Tongue (tissue), 3 donors: ENCODE measurements at places on chromosomes 2 and 18. TPM values are rescaled to one million over a fixed set of nuclear protein-coding genes. Genes with fewer than 3 reads are reported as not detected.

GRCh38 chr2:98158305-98158704 lies 71.3 kb downstream of the VWA3B start:
- peak; percentile 87 for DNase-seq

DNA sequence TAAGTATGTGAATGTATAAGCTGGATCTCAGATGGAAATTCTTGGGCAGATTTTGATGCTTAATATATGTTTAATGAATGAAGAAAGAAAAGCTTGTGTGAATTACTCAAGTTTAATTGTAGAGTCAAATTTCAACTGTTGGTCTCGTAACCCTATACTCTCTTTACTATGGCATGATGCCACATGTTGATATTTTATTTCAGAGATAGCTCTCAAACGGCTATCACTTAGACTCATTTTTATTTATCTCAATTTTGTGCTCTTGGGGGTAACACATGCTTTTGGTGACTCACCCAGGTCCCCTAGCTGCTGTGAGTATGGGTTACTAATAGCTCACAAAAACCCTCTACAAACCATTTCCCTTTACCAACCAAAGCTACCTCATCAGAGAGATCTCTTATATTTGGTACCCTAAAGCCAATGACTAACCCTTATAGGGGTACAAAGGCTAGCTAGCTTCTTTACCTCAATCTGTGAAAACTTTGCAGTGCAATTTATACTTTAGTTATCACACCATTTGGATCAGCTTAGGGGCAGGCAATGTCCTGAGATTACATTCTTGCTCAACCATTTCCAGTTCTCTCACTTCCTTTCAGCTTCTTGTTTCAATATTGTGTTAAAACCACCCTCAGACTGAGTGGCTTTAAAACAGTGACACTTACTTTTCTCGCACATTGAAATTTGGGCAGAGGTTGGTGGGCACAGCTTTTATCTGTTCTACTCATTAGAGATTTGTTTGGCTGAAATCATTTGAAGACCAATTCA lies 240.3 kb downstream of the CDH7 start:
- no peak for DNase-seq

DNA sequence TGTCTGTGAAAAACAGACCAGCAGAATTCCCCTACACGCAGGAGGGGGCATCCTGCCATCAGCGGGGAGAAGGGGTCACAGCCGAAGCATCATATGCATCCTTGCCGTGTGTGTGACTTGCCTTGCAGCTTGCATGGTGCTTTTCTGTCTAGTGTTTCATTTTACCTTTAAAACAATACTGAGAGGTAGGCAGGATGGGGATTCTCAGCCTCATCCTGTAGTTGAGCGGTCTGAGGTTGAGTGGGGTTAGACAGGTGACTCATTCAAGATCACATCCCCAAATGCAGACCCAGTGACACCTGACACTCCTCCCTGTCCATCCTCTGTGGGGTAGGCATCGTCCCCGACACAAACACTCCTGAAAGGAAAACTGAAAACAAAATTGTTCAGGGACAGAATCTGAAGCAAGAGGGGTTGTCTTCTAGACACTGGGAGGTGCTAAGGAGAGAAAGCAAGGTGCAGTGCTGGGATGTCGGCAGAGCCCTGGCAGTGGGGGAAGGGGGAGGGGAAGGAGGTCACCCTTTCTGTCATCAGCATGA lies 7.9 kb downstream of the ARL4C start:
- no peak for DNase-seq

GRCh38 chr2:54329482-54330161 lies 73.6 kb upstream of the TSPYL6 start:
- no peak for DNase-seq

GRCh38 chr2:20643060-20643459 lies 7.8 kb downstream of the HS1BP3 start:
- no peak for DNase-seq

GRCh38 chr2:73451263-73451972 lies 65.8 kb downstream of the ALMS1 start:
- DNase-seq = no peak

- DNase-seq = no peak
These were observed 129.8 kb downstream of the HNMT start for GRCh38 chr2:138094031-138094430.

DNA sequence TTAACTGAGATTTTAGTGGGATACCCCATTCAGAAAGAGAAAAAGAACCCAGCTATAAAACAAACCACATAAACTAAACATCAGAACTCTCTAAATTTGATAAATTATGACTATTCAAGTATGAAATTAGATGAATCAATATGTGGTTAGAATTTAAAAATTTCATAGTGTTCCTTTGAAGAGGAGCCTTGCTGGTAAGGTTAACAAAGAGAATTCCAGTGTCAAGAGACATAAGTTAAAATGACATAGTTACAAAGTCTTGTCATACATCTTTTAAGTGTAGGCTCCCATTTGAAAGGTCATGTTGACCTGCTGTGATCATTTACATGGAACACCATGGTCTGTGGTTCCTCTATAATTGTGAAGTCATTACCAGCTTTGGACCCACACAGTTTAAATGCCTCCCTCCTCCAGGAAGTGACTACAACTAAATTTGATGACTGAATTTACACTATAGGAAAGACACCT lies 231.6 kb upstream of the ETAA1 start:
- DNase-seq = no peak

DNA sequence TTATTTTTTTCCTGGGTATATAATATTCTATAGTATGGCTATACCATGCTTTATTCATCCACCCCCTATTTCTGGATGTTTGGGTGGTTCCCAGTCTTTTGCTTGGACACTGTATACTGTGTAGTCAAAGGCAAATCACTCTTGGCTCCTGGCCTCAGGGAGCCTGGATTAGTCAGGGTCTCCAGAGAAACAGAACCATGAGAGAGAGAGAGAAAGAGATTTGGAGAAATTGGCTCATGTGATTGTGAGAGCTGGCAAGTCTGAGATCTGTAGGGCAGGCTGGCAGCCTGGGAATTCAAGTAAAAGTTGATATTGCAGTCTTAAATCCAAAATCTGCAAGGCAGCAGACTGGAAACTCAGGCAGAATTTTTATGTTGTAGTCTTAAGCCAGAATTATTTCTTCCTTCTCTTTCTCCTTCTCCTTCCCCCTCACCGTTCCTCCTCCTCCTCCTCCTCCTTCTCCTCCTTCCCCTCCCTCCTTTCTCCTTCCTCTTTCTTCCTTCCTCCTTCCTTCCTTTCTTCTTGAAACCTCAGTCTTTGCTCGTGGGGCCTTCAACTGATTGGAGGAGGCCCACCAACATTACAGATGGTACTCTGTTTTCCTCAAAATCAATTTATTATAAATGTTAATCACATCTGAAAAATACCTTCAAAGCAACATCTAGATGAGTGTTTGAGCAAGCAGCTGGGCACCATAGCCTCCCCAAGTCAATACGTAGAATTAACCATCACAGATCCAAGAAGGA lies 33.0 kb downstream of the CTIF start:
- DNase-seq = no peak

DNA sequence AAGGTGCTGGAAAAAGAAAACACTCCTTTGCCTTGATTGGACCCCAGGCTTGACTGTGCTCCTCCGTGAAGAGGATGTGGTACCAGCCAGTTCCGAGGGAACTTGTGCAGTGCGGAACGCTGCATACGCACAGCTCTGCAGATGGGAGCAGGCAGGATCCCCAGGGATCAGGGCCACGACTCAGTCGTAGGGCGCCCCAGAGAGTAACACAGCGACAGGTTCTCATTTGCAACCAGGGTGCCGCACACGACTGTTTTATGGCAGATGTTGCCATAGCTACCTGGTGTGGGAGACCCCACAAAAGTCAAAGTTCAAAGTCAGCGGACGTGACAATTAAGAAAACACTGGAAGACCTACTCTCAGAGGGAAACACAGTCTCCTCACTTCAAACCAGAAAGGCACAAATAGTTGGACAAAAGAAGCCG lies 779 bp downstream of the MALL start:
- no peak for DNase-seq

DNA sequence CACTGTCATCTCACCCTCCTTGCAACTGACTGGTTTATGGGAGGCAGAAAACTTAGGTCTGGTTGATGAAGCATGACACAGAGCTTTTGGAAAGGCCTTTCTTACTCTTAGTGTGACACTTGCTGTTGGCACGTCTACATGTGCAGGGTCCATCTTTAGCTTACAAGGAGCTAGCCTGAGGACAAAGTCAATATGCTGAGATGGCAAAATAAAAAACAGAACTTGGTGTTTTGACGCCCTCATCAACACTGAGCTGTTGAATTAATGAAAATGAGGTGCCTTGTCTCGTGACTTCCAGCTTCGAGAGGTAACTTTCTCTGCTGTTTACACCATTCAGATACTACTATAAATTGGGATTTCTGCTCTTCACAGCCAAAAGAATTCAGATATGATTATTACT lies 78.5 kb upstream of the KIDINS220 start:
- no peak for DNase-seq

- DNase-seq = no peak
These were observed 45.4 kb upstream of the EHBP1 start for GRCh38 chr2:62660087-62660486.

DNA sequence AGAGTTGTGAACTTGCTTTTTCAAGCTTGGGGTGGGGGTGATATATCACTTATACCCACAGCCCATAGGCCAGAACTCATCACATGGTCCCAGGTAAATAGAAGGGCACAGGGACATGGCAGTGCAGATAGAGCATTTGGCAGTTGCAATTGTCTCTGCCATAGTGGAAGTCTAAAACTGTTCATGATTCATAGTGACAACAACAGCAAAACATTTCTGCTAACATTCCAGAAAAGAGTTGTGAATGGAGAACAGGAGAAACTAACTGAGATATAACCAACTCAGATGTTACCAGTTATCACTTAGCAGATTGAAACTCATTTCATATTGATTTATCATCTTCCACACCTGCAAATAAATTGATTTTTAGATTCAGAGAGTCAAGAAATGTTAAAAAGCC lies 278.6 kb upstream of the KYNU start:
- DNase-seq = no peak

- DNase-seq = no peak
These were observed 977.3 kb upstream of the CDH2 start for GRCh38 chr18:29154196-29154757.

Gene ALPI
- total RNA-seq = not detected

Gene CRYGC
- not detected for total RNA-seq

Gene CHRNG
- 19.5 TPM for total RNA-seq

Gene APCDD1
- total RNA-seq = 31.2 TPM

Gene ZFP36L2
- 59.8 TPM for total RNA-seq
